ENCODE measurements at places on chromosomes 13 and 19.

GRCh38 chr19:55437410-55437809, 5.7 kb downstream of the SHISA7 start:
- peak; percentile 65 for DNase-seq

DNA sequence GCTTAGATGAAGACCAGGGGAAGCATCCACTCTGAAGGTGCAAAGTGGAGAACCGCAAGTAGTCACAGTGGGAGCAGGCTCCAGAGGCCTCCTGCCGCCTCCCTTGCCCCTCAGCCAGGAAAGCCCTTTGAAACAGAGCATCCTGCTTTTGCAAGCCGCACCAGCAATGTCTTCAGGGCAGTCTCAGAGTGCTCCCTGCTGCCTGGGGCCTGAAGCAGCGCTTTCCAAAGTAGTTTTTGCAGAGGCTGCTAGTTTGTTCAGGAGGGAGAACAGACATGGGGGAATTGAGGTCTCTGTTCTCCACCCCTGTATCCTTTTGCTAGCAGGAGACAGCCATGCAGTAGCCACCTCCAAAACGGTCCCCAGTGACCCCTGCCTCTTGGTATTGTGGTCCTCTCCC, 15.8 kb upstream of the POP4 start:
- no peak for DNase-seq

GRCh38 chr19:32570081-32570785, 10.8 kb upstream of the PDCD5 start:
- peak; percentile 50 for DNase-seq

DNA sequence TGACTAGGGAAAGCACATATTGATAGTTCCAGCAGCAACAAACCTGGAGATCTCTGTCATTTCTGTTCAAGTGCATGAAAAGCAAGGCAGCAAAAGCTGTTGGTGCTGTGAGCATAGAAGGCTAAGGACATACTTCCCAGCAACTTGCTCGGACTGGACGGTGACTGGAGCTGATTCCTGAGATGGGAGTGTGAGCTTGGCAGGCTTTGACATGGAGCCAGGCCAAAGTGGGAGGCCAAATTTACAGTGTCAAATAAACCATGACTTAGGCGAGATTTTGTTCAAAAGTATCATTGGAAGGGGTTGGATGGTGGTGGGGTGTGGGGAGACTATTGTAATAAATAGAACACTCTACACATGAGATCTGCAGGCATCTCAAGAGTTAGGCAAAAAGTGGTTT, 5.9 kb upstream of the ARGLU1 start:
- peak; percentile 30 for DNase-seq

- no peak for DNase-seq
Observed at GRCh38 chr19:46503848-46504453, 8.3 kb upstream of the PNMA8B start.

DNA sequence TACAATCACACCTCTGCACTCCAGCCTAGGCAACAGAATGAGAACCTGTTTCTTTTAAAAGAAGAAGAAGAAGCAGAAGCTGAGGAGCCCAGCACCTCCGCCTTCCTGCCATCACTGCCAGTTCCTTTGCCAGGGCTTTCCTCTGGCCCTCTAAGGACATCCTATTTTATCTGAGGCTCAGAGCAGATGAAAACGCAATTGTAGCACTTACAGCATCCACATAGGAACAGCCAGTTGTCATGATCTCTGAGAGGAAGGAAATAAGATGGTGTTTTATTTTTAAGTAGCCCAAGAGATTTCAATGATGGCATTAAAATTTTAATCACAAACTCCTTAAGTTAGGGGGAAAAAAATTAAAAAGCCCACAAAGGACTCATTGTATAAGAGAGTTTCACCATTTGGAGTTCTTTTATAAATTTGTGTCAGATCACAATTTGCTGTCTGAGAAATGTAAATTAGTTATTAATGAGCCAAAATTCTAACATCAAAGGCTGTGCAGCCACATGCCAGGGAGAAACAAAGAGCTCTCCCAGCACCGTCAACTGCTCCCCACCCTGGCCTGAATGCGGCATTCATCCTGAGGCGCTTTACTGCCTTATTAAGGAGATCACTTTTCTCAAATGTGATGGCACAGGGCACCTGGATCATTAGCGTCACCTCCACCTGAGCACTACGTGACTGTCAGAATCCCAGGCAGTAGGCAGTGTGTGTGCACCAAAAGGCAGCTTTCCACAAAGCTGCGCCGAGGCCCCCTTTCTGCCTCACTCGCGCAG, 393.0 kb downstream of the FOXO1 start:
- no peak for DNase-seq

Data from mucosa of gallbladder (tissue), 1 donor.